ENCODE measurements at places on chromosomes 6 and 20.

- DNase-seq, result no peak
Measured at GRCh38 chr20:35021063-35021462, 65.4 kb downstream of the MYH7B start.

DNA sequence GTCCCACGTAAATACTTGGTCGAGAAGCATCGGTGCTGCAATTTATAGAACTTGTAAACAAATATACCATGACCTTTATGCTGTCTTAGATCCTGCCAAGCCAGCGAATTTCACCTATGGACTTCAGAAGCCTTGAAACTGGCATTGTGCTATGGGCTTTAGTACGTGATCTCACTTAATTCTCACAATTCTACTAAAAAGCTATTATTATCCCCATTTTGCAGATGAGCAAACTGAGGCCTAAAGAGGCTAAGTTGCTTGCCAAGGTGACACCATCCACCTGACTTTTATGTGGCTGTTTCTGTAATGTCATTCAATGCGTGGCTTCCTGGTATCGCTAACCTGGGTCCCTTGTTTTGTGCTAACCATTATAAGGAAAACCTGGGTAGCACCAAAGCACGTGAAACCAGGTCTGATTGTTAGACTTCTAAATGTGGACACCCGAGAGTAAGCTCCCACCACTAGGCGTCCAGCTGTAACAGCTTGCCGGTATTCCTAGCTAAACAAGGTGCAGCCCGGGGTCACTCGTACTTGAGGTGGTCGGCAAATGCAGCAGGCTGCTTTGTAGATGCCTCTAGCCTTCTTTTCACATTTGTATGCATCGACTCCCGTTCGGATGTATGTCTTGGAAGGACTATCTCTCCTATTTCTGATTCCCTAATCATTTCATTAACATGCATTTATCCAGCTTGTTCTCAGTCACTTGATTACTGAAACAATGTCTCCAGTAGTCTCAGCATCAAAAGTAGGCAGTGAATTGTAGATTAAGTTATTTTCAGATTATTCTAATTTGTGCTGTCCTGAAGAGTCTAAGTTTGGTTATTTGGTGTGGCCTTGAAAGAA is 1.1 kb downstream of the SYNJ2 start:
- DNase-seq, result no peak

DNA sequence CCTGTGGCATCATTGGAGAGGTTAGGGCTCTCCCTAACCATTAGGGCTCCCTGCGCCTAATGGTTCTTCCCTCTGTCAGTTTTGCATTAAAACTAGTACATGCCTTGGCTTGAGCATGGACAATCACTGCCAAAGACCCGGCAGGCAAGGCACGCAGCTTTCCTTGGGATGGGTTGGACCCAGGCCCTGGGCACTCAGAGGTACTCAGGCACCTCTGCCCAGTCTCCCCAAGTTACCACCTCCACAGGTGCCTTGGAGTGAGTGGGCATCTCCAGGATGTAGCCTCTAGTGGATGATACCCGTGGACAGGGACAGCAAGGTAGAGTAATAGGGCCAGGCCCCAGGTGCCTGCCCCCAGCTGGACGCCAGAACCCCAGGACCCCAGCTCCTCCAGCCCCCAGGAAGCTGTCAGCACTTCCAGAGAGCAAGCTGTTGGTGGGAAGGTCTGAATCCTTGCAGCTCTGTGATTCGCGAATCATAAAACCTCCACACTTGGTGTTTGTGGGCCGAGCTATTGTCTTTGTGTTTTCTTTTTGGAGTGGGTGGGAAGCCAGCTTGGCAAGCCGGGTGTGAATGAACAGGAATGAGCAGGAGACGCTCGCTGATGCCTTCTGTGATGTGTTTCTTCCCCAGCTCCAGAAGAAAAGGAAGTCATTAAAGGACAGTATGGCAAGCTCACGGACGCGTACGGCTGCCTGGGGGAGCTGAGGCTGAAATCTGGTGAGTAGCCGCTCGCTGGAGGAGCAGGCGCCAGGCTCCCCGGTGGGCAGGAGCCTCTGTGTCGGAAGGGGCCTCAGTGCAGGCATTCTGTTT is 35.1 kb downstream of the SYNJ2 start:
- no peak for DNase-seq

DNA sequence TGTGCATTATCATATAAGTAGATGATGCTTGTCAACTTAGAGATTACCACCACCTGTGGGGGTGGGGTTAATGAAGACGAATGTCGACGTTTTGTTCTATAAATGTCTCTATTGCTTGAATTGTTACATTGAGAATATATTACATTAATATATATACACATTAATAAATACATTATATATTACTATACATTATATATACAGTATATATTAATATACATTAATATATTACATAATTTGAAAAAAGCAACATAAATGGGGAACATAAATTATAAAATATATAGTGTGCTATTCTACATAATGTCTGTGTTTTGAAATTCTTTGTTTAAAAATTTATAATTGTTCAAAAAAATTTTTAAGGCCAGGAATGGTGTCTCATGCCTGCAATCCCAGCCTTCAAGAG is 81.1 kb downstream of the ALDH8A1 start:
- DNase-seq, result no peak

DNA sequence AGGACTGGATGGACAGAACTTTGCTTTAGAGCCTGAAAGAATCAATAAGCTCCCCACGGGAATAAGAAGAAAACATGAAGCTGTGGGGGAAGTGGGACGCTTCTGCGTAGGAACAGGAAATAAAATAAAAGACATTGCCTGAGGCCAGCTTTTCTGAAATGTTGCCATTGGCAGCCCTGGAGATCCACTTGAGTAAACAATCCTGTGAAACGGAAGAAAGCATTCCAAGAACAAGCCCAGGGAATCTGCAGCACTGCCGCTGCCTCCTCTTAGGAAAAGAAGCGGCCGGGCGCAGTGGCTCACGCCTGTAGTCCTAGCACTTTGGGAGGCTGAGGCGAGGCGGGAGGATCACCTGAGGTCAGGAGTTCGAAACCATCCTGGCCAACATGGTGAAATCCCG is 182.3 kb upstream of the RALGAPA2 start:
- DNase-seq, result no peak
